Retina (tissue), 1 donor: ENCODE measurements at places on chromosomes 16 and 17.

- no peak for DNase-seq
Measured at GRCh38 chr17:56708220-56708558, 114.7 kb downstream of the NOG start.

GRCh38 chr16:50861451-50861850 is 119.6 kb downstream of the CYLD start:
- no peak for DNase-seq

DNA sequence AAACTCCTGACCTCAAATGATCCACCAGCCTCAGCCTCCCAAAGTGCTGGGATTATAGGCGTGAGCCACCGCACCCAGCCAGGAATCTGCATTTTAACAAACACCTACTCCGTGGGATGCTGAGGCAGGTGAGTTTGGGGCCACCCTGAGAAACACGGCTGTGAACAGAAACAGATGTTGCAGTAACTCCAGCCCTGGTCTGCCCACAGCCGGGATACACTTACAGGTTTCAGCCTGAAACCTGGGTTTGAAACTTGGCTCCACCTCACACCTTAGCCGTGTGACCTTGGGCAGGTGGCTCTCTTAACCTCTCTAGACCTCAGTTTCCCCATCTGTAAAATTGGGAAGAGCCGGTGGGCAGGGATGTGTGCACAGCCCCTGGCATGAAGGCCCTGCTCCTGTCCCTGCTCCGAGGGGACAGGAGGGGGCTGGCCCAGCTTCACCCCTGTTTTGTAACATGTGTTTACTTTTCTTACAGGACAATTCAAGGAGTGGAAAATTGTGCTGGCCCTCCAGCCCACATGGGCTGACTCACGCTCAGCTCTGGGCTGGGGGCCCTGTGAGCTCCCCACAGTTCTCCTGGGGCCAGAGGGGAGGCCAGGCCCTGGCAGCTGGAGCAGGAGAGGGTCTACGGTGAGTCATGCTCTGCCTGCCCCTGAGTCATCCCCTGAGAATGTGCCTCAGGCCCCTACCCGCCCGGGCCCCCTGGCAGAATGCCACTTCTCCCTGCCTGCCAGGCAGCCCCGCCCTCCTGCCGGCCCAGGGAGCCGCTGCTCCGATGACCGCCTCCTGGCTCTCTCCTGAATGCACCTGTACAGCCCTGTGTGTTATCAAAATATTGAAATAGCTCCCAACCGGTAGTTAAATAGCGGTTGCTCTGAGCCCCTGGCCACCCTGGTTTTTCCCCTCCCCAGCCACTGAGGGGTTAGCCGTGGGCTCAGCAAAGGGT is 7.7 kb upstream of the PPL start:
- DNase-seq, result no peak

- DNase-seq, result no peak
Measured at GRCh38 chr17:77391668-77392375, 251.1 kb downstream of the SEC14L1 start.

- DNase-seq, result peak; percentile 69
Measured at GRCh38 chr16:81443688-81444447, 740 bp upstream of the CMIP start.

GRCh38 chr16:276426-277077 is 808 bp upstream of the RGS11 start:
- DNase-seq, result peak; percentile 40
